Stomach (tissue), 19 donors: ENCODE measurements at places on chromosomes 3 and 15.

DNA sequence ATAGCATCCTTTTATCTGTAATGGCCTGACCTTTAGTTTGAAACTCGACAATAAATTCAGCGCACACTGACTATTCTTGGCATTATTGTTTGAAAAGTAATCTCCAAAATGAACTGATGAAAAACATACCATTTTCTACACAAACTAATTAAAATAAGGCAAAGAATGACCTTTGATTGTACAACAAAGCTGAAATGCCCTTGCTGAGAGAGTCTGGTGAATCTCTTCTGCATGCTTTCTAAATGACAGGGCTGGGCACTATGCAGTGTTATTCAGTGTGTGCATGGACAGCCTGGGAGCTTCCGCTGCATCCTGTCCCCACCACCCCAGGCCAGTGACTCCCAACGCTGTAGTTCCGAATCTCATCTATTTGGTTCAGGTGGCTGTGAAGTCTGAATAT lies 530.8 kb downstream of the FOXP1 start:
- no peak for DNase-seq

DNA sequence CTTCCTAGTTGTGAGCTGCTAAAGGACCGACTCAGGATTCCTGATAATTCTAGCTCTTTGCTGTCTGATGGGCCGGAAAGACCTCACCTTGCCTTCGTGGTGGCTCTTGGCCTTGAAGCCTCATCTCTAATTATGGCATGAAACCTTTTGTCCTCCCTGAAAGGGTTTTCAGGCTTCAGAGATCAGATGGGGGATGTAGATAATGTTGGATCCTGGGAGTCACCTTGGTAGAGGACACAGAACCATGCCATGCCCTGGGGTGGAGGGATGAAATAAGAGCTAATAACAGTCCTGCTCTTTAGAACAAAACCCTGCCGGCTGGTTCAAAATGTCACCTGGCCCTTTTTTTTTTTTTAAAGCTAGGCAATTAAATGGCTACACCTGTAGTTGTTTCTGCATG lies 50.8 kb upstream of the SYN2 start:
- DNase-seq: no peak

DNA sequence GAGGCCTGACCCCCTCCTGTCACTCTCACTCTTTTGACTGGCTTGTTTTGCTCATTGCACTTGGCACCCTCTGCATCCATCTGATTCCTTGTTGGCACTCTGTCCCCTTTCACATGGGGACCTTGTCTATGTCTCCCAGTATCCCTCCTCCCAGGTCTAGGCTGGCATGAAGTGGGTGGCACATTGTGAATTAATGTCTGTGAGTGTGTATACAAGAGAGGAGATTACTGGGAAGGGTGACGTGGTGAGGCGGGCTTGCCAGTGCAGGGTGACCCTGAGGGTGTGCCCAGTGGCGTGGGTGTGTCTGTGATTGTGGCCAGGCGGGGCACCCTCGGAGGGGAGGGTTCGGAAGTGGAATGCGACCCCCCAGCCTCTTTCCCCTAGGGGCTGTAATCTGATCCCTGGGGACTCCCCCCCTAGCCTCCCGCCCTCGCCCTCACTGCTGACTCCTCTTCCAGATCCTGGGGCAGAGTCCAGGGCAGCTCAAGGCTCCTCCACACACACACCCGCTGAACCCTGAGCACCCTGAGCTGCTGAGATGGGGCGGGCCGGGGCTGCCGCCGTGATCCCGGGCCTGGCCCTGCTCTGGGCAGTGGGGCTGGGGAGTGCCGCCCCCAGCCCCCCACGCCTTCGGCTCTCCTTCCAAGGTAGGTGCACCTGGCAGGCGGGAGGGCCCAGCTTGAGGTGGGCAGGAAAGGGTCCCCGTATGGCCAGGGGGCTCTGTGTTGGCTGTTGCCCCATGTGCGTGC lies at the start of gene SEMA3B:
Gene SEMA3B, plus strand, starts transcription at position 445 of the 749 bp plus-strand sequence. Its CDS starts 94 bp downstream, at position 539.
- peak; percentile 96 for DNase-seq

DNA sequence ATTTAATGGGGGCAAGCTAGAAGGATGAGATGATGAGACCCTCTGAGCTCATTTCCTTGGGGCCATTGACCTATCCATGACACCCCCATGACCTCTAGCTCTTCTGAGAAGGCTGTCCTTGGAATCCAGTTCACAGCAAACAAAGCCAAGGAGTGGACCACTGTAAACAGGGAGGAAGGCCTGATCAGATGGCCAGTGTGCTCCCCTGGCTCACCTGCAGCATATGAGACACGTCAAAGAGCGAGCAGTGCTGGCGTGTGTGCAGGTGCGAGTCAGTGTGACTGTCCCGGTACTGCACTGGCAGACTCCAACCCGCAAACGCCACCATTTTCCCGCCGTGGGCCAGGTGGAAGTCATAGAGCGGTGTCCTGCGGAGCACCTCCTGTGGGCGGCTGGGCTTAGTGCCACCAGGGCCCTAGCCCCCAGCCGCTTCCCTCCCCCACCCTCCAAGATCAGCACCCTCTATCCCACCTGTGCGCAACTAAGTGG lies 339 bp downstream of the AMT start:
- DNase-seq: peak; percentile 30

- DNase-seq: no peak
Observed at GRCh38 chr3:113783980-113784379, 37.1 kb downstream of the ATP6V1A start.

- DNase-seq: peak; percentile 64
Observed at GRCh38 chr3:30688776-30689641, 82.6 kb downstream of the TGFBR2 start.

DNA sequence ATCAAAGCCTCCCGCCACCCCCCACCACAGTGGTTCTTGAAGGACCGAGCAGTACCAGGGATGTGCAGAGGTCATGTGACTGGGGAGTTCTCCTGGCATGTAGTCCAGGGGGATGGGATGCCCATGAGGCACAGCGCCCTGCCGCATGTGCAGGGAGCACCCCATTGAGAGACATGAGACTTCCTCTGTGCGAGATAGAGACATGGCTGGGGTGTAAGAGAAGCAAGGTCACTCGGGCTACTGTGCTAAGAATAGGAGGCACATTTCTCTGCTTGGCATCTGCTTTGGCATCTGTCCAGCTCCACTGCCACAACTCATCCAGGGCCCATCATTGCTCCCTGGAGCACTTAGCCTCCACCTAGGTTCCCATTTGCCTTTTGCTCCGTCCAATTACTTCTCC lies 2.4 kb upstream of the CYP1A1 start:
- DNase-seq: peak; percentile 18

- DNase-seq: no peak
Observed at GRCh38 chr15:94375997-94376396, 144.6 kb downstream of the MCTP2 start.

DNA sequence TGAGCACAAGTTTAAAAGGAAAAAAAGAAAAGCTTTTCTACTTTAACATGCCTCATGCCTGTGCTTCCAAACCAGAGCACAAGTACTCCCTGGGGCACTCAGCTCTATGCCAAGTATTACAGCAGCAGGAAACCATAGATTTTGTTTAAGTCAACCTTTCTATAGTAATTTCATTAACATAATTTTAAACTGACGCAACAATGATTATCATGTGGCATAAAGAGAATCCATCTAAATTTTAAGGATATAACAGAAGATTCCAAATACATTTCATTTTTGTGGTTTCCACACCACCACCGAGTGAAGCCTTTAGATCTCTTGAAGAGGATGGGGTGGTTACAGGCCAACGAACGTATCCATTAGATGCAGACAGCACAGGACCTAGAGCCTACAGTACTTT lies 112.1 kb downstream of the TNIK start:
- peak; percentile 34 for DNase-seq

DNA sequence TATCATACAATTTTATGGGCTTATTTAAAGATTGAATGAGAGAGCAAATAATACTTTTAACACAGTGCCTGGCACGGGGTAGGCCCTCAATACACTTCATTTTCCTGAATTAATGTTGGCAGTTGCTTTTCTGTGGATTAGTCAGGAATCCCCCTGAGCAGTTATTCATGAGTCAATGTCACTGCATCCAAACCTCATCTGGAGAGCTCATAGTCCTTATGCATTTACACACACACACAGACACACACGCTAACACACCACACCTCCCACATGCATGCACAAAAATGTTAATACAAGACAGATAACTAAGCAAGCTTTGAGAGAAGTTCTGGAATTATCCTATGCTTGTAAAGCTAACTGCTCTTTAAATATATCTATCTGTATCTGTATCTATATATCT lies 34.0 kb upstream of the TNFAIP8L3 start:
- no peak for DNase-seq

DNA sequence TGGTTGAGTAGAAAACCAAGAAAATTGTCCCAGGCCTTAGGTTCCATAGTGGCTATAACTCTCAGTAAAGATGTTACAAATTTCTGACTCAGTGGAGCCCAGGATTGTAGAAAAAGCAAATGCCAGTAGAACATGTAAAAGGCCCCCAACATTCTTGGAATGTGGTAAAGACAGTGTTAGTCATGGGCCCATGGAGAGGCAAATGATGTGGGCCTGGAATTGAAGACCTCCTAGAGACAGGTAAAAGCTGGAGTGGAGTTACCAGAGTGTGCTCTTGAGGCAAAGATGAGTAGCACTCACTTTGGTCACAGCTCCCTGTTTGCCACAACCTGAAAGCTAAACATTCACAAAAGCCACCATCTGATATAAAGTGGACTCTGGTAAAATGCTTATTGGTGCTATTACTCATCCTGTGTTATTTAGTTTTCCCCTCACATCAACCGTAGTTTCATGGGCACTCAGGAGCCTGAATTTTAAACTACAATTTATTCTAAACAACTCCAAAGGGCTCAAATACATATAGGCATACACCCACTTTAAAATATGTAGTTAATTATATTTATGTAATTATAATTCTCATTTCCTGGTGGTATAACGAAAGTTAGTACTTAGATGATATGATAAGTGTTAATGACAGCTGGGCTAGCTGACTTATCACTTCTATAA lies 359.6 kb upstream of the NECTIN3 start:
- DNase-seq: no peak

DNA sequence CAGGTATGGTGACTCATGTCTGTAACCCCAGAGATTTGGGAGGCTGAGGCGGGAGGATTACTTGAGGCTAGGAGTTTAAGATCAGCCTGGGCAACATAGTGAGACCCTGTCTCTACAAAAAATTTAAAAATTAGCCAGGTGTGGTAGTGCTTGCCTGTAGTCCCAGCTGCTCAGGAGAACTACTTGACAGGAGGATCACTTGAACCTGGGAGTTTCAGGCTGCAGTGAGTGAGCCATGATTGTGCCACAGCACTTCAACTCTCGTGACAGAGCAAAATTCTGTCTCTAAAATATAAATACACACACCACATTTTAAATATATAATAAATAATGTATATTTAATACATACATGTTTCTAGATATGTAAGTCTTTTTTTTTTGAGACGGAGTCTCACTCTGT lies 53.5 kb upstream of the TEX264 start:
- no peak for DNase-seq

GRCh38 chr3:8576841-8577571 lies 67.6 kb downstream of the SSUH2 start:
- no peak for DNase-seq

DNA sequence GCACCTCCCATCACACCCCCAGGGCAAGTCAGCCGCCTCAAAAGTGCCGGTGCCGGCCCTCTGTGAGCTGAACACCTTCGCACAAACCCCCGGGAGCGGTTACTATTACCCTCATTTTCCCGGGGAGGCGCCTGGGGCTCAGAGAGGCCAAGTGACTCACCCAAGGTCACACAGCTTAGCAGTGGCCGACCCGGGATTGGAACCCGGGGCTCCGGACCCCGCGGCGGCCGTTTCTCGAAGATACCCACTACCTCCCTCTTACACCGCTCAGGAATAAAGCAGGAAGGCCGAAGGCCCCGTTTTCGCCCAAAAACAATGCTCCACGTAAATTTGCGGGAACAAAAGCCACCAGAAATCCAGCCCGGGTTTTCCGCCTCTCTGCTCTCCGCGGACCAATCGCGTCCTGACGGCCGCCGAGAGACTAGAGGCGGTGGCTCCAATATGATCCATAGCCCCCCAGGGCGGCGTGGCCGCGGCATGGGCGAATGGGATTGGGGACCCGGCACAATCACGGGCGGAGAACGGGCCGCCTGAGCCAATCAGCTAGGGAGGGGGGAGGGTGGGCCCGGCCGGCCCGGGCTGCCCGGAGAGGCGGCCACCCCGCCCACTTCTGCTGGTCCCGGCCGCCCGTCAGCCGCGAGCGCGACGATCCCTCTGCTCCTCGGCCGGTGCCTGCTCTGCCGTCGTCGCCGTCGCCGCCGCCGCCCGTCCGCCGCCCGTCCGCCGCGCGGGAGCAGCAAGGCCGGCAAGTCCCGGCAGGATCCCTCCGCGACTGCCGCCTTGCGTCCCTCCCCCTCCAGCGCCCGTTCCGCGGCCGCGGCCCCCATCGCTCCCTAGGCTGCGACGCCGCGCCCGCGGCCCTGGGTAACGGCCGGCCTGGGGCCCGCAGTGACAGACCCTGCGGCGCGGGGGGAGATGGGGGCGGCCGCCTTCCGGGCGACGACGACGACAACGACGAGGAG lies 177.0 kb downstream of the OR4M2 start:
- no peak for DNase-seq

GRCh38 chr3:125582707-125583106 lies 12.6 kb downstream of the OSBPL11 start:
- DNase-seq: peak; percentile 41

- no peak for DNase-seq
Observed at GRCh38 chr15:71627188-71627587, 183.2 kb upstream of the NR2E3 start.

- DNase-seq: no peak
Observed at GRCh38 chr3:138879541-138880380, 45.0 kb upstream of the PIK3CB start.

DNA sequence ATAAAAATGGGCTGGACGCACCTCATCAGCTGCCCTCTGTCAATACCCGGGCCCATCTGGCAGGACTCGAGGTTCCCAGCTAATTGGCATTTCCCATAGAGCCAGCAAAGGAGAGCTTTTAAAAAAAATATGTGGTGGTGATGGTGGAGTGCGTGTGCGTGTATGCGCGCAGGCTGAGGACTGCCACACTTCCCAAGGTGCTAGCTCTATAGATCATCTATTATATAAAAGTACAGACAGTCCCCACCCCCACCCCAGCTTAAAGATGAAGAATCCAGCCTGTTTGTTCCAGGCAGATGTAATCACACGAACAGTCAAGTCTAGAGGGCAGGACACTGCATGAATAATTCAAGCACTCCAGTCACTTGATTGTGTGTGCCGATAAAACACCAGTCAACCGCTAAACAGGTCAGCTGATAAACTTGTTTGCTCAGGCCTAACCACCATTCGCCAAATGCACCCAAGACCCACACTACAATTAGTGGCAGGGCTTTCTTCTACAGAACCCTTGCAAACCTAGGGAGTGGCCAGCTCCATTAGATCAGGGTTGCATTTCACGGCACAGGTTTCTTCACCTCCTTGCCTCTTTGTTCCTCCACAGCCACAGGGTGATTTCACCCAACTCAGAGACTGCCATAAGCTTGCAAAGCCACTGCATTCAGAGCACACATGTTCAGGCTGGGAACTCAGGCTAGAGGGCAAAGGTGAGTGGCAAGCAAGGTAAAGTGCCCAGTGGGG lies 5.8 kb downstream of the TLE3 start:
- peak; percentile 67 for DNase-seq

DNA sequence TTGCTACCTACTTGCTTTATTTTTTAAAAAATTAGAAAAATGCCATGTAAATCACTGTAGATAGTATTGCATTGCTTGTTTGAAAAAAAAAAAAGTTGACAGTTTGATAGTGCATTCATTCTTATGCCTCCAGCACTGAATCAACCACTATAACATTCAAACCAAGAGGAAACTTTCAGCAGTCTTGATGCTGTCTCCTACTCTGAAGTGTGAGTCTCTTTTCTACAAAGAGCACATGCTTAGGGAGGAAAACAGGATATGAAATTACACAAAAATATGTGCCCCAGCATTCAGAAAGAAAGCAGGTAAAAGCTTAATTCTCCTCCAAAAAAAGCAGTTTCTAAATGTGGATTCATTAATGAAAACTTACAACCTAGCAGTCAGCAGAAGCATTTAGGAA lies 78.3 kb downstream of the ZBTB20 start:
- DNase-seq: no peak
